Iris pigment epithelial cell (primary cell): ENCODE measurements at places on chromosomes 7 and 10.
A peak's percentile ranks its signal among the peaks of the same experiment; 100 is the strongest.

DNA sequence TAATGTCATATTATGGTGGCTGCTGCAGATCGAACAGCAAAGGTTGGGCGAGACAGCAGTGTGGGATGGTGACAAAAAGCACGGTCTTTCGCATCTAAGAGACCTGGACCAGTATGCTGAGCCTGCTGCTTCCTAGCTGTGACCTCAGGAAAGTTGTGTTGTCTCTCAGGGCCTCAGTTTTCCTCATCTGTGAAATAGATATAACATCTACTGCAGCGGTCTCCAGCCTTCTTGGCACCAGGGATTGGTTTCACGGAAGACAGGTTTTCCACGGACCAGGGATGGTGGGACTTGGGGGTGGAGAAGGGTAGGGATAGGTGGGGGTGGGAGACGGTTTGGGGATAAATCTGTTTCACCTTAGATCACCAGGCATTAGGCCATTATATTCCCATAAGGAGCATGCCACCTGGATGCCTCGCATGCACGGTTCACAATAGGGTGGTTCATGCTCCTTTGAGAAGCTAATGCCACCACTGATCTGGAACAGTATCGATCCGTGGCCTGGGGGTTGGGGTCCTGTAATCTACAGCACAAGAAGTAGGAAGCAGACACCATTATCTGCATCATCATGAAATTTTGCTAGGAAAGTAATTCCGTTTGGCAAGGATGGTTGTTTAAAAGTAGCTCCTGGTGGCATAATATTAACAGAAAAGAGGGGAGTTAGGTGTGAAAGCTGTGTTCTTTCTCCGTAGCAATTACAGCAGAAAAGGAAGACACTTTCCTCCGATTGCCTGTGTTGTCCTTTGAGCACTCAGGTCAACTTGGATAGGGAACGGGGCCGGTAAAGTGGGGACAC is 10.8 kb downstream of the KLF6 start:
- DNase-seq: peak; percentile 70

DNA sequence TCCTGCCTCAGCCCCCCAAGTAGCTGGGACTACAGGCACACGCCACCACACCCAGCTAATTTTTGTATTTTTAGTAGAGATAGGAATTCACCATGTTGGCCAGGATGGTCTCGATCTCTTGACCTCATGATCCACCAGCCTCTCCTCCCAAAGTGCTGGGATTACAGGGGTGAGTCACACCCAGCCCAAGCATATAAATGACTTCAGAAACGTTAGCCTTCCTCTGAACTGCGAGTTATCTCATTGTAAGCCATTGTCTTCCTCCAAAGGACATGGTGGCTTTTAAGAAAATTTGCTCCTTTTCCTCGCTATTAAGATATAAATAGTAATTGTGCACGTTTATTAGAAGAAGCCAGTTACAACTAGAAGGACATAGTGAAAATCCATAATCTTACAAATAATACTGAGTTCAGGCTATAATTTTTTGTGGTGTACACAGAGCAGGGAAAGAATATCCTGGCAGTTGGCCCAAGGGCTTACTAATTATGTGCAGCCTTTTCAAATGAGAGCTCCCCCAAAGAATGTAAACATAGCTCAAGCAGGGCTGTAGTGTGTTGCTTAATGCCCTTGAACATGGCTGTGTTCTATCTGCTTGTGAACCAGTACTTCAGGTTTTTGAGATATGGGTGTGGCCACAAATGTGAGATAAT is 495.8 kb downstream of the PARD3 start:
- DNase-seq: peak; percentile 98

GRCh38 chr7:155950898-155951553 is 138.8 kb upstream of the SHH start:
- DNase-seq: no peak

DNA sequence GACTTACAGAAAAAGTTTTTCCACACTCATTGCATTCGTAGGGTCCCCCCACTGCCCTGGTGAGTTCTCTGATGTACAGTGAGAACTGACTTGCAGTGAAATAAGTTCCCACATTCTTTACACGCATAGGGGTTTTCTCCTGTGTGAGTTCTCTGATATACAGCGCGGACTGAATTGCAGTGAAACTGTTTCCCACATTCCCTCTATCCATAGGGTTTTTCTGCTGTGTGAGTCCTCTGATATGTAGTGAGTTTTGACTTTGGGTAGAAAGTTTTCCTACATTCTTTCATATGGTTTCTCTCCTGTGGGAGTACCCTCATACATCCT is 147.0 kb downstream of the GLRX3 start:
- no peak for DNase-seq

GRCh38 chr7:30671793-30672465 is 10.3 kb downstream of the CRHR2 start:
- peak; percentile 71 for DNase-seq

GRCh38 chr10:6385665-6386064 is 182.9 kb downstream of the PFKFB3 start:
- DNase-seq: peak; percentile 55

DNA sequence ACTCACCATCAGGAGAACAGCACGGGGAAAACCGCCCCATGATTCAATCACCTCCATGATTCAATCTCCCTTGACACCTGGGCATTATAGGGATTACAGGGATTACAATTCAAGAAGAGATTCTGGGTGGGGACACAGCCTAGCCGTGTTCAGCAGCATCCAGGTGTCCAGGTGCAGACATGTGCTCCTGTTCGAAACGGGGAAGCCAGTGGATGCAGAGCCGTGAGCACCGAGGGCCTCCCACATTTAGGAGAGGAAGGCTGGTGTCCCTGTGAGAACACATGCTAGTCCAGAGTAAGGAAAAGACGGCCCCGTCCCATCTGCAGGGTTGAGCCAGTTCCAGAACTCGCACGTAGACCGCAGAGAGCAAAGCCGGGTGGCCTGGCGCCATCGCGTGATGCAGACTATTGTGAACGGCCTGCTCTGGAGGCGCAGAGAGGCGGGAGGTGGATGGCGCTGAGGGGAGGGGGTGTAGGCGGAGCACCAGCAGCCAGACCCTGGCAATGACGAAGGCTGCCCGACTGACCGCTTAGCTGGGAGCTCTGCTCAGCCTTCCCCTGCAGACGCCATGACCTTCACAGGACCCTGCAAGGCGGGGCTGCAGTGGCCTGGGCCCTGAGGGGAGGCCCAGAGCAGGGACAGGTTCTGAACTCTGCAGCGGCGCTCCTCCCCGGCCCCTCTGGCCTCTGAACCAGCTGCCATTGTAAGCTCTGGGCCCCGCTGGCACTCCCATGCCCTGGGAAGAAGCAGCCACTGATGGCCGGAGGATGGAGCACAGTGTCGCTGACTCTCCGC is 141.6 kb upstream of the TCERG1L start:
- DNase-seq: no peak

- DNase-seq: no peak
Measured at GRCh38 chr10:79113827-79114226, 45.1 kb downstream of the ZMIZ1 start.

- DNase-seq: no peak
Measured at GRCh38 chr10:62924344-62924748, 108.2 kb upstream of the EGR2 start.

- no peak for DNase-seq
Measured at GRCh38 chr7:117178600-117178999, 144.3 kb downstream of the WNT2 start.

DNA sequence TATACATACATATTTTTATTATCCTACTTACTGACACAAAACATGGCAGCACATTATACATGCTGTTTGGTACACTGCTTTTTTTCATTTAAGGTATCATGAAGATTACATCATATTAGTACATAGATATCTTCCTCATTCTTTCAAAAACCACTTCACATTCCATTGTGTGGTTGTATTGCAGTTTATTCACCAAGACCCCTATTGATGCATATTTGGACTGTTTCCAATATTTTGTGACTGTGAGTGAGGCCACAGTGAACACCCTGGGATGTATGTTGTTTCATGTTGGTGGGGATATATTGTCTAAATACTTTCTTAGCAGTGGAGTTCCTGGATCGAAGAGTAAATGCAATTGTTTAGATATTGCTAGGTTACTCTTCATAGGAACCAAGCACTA is 39.0 kb downstream of the TFAM start:
- DNase-seq: peak; percentile 43
